Left kidney (tissue), 8 donors: ENCODE measurements at places on chromosomes 4 and X. TPM values are rescaled to one million over a fixed set of nuclear protein-coding genes. Genes with fewer than 3 reads are reported as not detected.

Gene NXF2
- 0.71 TPM for polyA plus RNA-seq

GRCh38 chrX:50787099-50787498, 26.9 kb downstream of the SHROOM4 start:
- DNase-seq, result no peak

Gene EVC
- 52.7 TPM for polyA plus RNA-seq

DNA sequence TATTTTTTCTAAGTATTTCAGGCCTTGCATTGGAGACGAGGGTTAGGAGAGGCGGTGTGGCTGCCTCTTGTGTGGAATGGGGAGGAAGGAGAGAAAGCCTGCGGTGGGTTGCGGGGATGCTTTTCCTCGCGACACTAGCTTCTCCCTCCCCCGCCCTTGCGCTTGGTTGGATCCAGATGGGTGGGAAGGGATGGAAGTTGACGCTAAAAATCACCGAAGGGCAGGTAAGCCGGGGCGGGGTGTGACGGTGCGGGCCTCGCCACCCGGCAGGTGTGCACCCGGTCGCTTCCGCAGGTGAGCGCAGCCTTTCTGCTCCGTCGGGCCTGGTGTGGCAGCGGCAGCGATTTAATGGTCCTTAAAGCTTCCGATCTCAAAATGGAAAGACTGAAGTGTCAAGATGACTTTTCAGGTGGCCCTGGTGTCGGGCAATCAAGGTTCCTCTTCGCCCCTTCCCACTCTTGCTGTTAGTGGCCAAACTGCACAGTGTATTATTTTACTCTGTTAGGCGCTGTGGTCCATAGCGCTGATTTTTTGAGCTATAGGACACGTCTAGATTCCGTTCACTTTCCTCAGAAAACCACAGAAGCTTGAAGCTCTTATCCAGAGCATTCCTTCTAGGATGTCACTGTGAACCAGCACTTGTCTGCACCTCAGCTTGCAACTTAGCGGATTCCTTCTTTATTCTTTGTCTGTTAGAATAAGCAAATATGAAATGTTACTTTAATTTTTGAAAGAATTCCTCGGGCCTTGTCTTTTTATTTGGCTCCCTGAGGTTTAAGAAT, 765 bp downstream of the ENOPH1 start:
- peak; percentile 5 for DNase-seq

DNA sequence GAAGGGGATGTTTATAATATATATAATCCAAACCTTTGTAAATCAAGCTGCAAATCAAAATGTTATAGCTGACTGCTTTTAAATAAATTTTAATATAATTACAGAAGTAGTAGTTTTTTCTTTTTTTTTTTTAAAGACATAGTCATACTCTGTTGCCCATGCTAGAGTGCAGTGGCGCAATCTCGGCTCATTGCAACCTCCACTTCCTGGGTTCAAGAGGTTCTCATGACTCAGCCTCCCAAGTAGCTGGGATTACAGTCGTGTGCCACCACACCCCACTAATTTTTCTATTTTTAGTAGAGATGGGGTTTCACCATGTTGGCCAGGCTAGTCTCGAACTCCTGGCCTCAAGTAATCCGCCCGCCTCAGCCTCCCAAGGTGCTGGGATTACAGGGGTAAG, 178.7 kb downstream of the FBXW7 start:
- no peak for DNase-seq

Gene HHIP
- polyA plus RNA-seq, result 3.0 TPM

- DNase-seq, result no peak
Measured at GRCh38 chr4:148060264-148061140, 328.6 kb downstream of the ARHGAP10 start.

- no peak for DNase-seq
Measured at GRCh38 chr4:172892300-172892699, 276.3 kb upstream of the GALNT7 start.

Gene LNX1
- polyA plus RNA-seq, result 14.3 TPM

Gene COX7B
- 311 TPM for polyA plus RNA-seq

DNA sequence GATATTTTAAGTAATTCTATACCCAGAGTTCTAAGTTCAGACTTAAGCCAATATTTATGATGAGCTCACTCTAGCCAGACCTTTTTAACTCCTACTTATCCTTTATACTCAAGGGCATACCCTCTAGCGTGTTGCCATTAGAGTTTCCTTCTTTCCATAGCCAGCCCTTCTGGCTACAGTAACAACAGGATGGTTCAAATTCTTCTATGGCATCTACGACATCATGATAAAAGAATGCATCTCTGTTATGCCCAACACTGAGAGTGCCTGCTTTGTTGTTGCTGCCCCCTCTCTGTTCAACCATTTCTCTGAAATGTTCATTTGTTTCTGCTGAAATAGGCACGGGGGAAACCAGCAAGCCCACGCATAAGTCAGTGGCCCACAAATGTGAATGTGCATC, 104.5 kb downstream of the UBE2NL start:
- no peak for DNase-seq

GRCh38 chr4:183611210-183611830, 47.7 kb downstream of the RWDD4 start:
- no peak for DNase-seq

Gene RBM46
- polyA plus RNA-seq, result 0.05 TPM

- no peak for DNase-seq
Measured at GRCh38 chrX:22974616-22975015, 25.1 kb upstream of the DDX53 start.

Gene CLCN5
- polyA plus RNA-seq, result 105 TPM

Gene MND1
- polyA plus RNA-seq, result 22.6 TPM

DNA sequence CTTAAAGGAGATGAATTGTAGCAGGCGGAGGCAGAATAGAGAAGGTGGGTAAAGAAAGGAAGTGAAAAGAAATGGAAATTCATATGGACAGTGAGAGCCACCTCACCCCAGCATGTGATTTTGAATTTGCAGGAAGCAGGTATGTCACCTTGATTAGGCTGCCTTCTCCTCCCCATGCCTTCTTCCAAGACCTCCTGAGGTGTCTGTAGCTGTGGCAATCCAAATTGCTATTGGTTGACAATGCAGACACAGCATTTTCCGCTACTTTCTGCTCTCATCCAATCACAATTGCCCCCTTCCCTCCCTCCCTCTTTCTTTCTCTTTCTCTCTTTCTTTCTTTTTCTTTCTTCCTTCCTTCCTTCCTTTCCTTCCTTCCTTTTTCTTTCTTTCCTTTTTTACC, 38.5 kb downstream of the RAB33B start:
- no peak for DNase-seq
